NCI-H146 (cell line): ENCODE measurements at places on chromosomes 12 and 14.

DNA sequence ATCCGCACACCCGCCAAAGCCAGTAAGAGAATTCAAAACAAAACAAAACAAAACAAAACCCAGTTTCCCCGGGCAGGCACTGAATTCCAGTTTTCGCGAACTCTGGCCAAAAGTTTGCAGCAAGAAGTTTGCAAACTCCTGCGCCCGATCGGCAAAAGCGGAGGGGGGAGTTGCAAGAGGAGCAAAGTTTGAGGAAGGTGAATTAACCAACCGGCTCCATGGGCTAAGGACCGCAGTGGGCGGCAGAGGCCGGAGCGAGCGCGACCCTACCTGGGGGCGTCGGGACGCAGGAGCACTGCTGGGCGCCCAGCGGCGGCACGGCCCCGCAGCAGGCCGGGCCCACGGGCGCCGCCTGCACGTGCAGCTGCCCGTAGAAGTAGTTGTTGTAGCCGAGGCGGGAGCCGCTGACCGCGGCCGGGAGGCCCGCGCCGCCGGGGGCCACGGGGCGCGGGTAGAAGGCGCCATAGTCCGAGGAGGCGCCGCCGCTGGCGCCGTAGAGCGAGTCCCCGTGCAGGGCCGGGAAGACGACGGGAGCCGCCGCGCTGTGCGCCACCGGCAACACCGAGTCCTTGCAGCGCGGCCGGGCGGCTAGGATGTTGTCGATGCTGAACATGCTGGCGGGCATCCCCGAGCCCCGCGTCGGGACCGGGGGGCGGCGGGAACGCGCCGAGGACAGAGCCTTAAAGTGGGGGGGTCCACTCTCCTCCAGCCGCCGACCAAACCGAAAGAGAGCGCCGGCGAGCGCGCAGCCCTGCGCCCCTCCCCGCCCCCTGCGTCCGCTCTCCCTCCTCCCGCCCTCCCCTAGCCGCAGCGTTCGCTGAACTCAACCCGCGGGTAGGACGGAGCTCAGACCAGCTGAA, at the start of gene GSC:
GSC (minus strand) TSS at position 723 of the 860 bp plus-strand sequence; CDS start at position 625, 98 bp downstream.
- no peak for DNase-seq

GRCh38 chr12:47017901-47018475, 61.4 kb upstream of the PCED1B start:
- no peak for DNase-seq

DNA sequence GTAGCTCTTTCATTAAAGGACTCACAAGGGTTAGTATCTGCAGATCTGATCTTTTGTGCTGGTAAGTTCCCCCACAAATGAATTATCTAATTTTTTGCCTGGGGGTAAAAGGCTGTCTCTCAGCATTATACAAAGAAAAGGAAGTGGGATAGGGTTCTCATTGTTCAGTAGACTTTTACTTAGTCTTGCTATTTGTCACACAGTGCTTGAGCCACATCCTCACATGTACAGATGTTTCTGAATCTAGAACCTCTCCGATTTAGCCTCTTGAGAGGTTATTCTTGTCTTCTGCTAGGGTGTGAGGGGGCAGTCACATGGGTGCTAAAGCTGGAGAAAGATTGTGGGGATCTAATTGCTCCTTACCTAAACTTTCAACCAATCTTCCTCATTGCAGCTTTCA, 93.0 kb downstream of the SLC41A2 start:
- DNase-seq, result no peak

DNA sequence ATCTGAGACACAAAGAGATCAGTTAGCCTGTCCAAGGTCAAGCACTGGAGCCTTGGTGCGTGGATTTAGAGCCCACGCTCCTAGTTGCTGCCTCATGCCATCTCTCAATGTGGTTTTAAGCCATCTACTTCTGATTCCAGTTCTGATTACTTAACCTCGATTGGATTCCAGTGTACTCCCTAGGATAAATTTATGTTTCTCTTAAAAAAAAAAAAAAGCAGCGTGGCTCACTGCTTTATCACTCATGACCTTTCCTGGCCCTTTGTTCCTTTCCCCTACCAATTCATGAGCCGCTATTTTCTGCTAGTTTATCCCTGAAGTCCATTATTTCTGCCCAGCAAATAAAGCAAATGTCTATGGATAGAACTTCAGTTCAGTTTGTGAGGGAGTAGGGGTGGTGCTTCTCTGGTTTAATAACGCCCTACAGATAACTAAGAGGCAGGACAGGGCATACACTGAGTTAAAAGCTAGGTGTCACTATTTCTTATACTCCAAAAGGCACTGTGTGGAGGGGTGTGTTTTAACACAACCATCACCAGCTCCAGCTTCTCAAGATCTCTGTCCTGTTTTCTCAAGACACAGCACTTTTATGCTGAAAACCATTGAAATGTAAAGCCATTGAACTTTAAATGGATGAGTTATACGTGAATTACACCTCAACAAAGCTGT, 9.8 kb upstream of the PARP11 start:
- DNase-seq, result no peak

GRCh38 chr14:60563113-60563512, 54.2 kb downstream of the SIX6 start:
- DNase-seq, result no peak

GRCh38 chr12:121964813-121965643, 46.6 kb downstream of the CFAP251 start:
- no peak for DNase-seq

DNA sequence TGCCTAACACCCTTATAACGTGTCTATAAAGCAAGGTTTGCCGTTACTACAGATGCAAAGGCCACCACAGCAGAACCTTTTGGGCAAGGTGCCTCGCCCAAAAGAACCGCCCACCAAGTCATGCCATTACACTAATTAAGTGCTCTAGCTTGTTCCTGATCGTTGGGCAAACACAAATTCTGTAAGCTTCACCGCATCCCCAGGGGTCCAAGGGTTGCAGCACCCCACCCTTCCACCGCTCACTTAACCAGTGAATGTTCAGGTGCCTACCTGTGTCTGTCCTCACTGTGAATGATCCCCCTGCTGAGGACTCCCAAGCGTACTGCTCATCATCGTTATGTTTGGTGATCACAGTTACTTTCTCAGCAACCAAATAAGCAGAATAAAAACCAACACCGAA, 1.4 kb downstream of the HSP90AA1 start:
- peak; percentile 13 for DNase-seq

DNA sequence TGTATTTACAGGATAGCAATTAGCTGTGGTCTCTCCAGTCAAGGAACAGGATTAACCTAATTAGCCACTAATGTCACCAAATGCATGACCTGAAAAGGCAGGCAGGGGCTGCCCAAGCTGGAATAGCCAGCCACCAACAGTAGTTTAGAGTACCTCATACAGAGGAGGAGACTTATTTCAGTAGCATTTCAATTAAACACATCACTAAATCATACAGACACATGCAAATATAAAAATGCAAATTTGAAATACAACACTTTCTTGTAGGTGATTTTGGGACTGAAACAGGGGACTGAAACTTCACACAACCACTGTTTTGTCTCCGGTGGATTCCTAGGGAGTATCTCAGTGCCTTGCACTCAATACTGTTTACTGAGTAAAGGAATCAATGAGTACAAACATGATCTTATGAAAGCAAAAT, 636 bp upstream of the IFNG-AS1 start:
- no peak for DNase-seq

GRCh38 chr12:57551637-57552305, 1.9 kb downstream of the KIF5A start:
- DNase-seq, result no peak

DNA sequence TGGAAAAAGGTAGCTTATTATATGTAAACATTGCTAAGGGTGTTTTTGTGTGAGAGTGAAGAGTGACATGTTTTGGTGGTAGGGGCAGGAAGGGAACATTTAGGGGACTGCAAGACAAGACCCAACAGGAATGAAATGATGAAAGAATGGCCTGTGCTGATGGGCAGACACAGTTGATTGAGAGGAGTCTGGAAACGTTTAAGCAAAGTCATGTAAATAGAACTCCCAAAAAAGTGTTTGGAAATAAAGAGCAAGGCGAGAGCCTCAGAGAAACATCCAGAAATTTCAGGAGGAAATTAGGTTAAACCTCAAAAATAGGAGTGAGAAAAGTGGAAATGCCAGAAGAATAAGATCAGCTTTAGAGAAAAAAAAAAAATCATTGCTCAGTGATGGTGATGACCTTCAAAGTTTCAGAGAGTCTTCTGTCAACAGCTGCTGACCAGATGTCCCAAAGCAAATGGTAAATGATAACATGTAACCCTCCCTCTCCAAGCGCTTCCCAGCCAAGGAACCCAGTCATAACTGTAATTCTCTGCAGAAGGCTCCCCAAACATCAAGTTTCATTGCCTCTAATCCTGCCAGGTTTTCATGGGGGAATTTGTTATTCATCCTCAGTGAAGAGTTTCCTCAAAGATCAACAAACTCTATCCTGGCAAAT, 223.2 kb upstream of the FAR2 start:
- DNase-seq, result no peak

DNA sequence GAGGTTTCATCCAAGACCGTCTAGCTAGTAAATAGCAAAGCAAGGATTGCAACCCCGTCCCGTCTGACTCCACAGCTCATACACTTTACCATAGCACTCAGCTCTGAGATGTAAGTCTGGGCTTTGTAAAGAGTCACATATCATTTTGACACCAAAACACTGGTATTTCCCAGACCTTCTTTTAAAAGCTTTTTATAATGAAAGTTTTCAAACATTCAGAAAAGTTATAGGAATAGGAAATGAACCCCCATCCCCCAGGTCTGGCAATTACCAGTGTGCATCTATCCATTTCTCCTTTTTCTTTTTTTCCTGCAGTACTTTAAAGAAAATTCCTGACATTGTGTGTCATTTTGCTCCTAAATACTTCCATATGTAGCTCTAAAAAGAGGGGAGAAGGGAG, 183.6 kb upstream of the CCND2 start:
- DNase-seq, result no peak

DNA sequence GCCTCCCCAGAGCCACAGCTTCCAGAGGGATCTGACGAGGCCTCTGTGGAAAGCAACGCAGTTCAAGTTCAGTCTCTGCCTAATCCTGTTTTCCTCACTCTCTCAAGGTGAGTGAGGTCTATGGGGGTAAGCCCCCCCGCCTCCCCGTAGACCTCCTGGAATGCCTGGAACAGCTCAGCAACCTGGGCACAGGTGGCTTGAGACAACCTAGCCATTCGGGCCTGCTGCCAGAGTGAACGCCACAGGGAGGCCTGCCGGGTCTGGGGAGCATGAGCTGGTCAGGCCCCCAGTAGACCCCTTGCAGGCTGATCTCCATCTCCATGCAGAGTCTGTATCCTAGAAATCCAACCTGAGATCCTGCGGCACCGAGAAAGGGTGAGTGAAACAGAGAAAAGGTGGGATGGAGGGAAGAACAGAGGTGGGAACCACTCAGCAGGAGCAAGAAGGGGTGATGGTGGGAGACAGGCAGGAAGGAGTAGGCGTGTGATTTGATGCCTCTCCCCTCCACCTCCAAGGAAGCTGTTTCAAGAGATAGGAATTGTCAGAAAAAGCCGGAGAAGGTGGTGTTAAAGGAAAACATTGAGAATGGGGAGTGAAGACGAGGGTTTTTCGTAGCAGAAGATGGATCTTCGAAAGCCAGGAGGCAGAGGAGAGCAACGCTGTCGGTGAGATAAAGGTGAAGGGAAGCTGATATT, 123.1 kb upstream of the PRMT8 start:
- DNase-seq, result no peak

DNA sequence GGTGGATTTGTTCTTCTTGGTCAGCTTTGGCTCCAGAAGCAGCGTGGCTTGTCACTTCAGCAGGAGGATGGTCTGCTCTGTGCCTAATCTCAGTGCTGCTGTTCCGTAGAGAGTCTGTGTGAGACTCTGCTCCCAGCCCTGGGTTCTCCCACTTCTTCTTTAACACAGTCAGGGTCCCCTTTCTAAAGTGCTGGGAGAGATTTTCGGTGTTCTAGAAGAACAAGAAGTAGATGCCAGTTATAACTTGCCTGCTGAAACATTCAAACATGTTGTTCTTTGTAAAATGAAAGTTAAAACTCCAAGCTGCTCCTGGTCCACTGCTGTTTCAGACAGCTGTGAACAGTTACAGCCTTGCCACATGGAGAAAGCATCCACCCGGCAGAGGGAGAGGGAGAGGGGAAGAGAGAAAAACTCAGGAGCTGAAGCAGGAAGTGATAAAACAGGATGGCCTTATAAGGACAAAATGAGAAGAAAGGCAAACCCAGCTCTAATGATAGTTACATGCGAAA, 55.2 kb upstream of the CERS5 start:
- DNase-seq, result peak; percentile 88

DNA sequence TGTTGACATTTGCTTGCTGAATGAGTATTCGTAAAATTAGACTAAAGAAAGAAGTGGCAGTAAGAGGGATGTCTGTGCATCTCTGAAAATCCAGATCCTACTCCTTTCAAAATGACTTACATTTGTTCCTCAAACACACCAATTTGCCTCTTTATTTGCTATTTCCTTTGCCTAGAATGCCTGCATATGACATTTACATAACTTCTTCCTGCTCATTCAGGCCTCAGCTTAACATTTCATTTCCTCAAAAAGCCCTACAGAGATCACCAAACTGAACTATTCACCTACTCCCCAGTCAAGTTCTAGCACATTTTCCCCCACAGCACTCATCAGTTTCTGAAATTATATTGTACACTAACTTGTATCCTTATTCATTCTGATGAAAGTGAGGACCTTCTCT, 907.2 kb downstream of the LRFN5 start:
- DNase-seq, result no peak

- DNase-seq, result no peak
Measured at GRCh38 chr12:123942238-123942653, 30.4 kb downstream of the CCDC92 start.

DNA sequence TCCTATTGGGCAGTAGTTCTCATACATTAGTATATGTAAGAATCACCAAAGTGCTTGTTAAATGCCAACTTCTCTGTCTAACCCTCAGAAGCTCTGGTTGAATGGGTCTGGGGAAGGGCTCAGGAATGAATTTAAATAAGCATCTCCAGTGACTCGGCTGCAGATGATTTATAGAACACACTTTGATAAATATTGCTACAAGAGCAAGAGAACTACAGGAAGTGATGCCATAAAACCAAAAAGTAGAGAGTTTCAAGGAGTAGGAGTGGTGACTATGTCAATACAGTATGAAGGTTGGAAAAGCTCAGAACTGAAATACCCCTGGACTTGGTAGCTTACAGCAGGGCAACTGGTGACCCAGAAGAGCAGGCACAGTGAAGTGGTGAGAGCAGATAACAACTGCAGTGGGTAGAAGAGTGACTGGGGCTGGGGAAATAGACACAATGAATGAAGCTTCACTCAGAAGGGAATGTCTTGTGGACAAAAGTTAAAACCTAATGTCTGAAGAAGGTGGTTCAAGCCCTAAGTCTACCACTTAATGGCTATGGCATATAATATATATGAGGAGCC, 8.0 kb upstream of the PLEKHA5 start:
- DNase-seq, result no peak

DNA sequence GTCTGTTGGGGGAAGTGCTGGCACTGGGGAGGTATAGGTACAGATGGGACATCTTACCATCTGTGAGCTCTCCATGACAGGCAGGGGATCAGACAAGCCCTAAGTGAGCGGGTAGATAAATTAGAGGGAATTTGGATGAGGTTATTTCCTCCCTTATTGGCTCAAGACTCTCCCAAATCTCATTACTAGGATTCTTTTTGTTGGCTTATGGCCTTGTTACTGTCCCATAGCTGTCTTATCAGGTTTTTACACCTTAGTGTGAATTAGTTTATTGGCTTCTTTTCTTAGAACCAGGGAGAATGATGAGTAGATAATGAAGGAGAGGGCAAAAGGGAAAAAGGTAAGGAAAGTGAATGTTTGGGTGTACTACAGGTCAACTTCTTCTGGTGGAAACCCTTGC, 191.1 kb upstream of the PRICKLE1 start:
- no peak for DNase-seq
